ENCODE measurements at places on chromosomes 5 and 9. TPM values are rescaled to one million over a fixed set of nuclear protein-coding genes. Genes with fewer than 3 reads are reported as not detected.

GRCh38 chr5:31827867-31828266 is 188.9 kb downstream of the PDZD2 start:
- no peaks in the 10 kb centered on the region for H3K27me3 ChIP-seq
- no peak overlapping the region for H3K4me3 ChIP-seq
- no peak overlapping the region for H3K27ac ChIP-seq
- no peaks in the 10 kb centered on the region for H3K4me1 ChIP-seq
- peak; percentile 29 for DNase-seq
- H3K36me3 ChIP-seq: no peaks in the 10 kb centered on the region

- no peak overlapping the region for H3K27ac ChIP-seq
- no peaks in the 10 kb centered on the region for H3K27me3 ChIP-seq
- DNase-seq: no peak
- no peaks in the 10 kb centered on the region for H3K4me1 ChIP-seq
- H3K36me3 ChIP-seq: no peaks in the 10 kb centered on the region
- no peak overlapping the region for H3K4me3 ChIP-seq
These were observed 107.4 kb downstream of the SNX18 start for GRCh38 chr5:54624805-54625568.

GRCh38 chr9:111925784-111926183 is 29.2 kb downstream of the UGCG start:
- DNase-seq: no peak
- no peaks in the 10 kb centered on the region for H3K36me3 ChIP-seq
- H3K27me3 ChIP-seq: no peaks in the 10 kb centered on the region
- H3K4me1 ChIP-seq: no peaks in the 10 kb centered on the region
- no peak overlapping the region for H3K27ac ChIP-seq

DNA sequence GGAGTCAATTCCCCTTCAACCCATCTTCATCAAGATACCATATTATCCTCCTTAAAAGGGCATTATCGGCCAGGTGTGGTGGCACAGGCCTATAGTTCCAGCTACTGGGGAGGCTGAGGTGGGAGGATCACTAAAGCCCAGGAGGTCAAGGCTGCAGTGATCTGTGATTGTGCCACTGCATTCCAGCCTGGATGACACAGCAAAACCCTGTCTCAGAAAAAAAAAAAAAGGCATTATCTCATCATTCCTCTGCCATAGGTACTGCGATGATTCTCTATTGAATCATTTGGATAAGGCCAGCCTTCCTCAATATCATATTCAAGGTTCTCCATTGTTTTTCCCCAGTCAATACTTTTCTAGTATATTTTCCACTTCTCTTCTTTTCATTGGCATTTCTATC is 39.2 kb upstream of the RAB3C start:
- H3K4me3 ChIP-seq: no peak overlapping the region
- no peak for DNase-seq
- H3K4me1 ChIP-seq: no peaks in the 10 kb centered on the region
- no peaks in the 10 kb centered on the region for H3K27me3 ChIP-seq
- H3K36me3 ChIP-seq: no peaks in the 10 kb centered on the region

The EGFL7 gene
- polyA plus RNA-seq: 50.9 TPM

GRCh38 chr9:133199648-133200321 is 9.3 kb downstream of the OBP2B start:
- no peaks in the 10 kb centered on the region for H3K4me1 ChIP-seq
- no peak for DNase-seq

DNA sequence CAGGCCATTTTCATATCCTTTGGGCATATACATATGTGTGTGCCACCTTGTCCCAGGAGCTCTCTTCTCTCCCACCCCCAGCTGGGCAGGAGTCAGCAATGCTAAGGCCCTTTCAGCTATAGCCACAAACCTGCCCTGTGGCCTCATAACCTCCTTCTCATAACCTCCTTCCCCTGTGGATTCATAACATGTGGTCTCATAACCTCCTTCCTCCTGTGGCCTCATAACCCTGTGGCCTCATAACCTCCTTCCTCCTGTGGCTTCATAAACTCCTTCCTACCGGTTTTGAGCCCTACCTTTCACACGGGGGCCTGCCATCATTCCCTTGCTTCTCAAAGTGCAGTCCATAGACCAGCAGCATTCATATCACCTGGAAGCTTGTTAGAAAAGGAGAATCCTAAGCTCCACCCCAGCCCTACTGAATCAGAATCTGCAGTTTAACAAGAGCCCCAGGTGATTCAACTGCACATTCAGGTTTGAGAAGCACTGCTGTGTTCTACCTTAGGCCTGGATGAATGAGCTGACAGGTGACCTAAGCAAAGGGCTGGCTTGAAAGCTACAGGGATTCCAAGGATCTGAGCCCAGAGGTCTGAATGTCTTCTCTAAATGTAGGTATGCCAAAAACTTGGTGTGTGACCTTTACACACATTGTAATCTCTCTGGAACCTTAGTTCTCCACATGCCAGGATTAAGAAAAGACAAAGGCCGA is 41.9 kb upstream of the PLPP6 start:
- no peaks in the 10 kb centered on the region for H3K4me1 ChIP-seq
- no peak overlapping the region for H3K4me3 ChIP-seq
- no peak overlapping the region for H3K27ac ChIP-seq
- no peaks in the 10 kb centered on the region for H3K36me3 ChIP-seq
